ENCODE measurements at places on chromosomes 11 and 22.

- H3K27ac ChIP-seq = peak overlapping the region; percentile 94
- peaks cover 13% of the 10 kb centered on the region for H3K27me3 ChIP-seq
- H3K36me3 ChIP-seq = peaks cover 3% of the 10 kb centered on the region
- H3K4me1 ChIP-seq = peaks cover 37% of the 10 kb centered on the region
- DNase-seq = peak; percentile 73
- H3K4me3 ChIP-seq = peak overlapping the region; percentile 91
These were observed 753 bp downstream of the STX3 start for GRCh38 chr11:59755701-59756557.

- peaks cover 50% of the 10 kb centered on the region for H3K36me3 ChIP-seq
- no peak for DNase-seq
- H3K4me3 ChIP-seq = peak overlapping the region; percentile 78
These were observed 33.5 kb downstream of the SPECC1L start for GRCh38 chr22:24304062-24304675.

GRCh38 chr22:35380537-35381423 is at the start of gene HMOX1:
HMOX1 (plus strand) TSS chr22:35381096; CDS start chr22:35381174, 78 bp downstream.
- peaks cover 33% of the 10 kb centered on the region for H3K4me1 ChIP-seq
- H3K27me3 ChIP-seq = peaks cover 8% of the 10 kb centered on the region
- H3K4me3 ChIP-seq = peak within 1 kb of the TSS; percentile 80
- peak within 1 kb of the TSS; percentile 82 for H3K27ac ChIP-seq

DNA sequence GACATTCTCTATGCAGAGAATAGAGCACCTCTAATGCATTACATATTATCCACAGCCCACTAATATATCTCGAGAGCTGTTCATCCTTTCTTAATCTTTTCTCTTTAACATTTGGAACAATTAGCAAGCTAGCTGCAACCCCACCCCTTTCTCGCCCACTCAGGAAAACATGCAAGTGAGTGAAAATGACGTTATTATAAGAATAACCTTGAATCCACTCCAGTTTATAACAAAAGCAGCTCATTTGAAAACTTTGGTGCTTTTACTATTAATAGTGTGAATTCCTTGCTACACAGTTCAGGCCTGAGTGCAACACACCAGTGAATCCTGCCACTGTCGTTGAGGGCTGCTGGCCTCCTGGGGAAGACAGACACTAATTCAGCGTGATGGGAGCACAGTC is 63.3 kb upstream of the BMAL1 start:
- no peaks in the 10 kb centered on the region for H3K4me1 ChIP-seq
- peaks cover 10% of the 10 kb centered on the region for H3K27me3 ChIP-seq
- H3K27ac ChIP-seq = no peak overlapping the region
- DNase-seq = no peak

GRCh38 chr11:28702871-28703270 is 594.7 kb downstream of the METTL15 start:
- DNase-seq = no peak
- peaks cover 2% of the 10 kb centered on the region for H3K4me1 ChIP-seq
- no peaks in the 10 kb centered on the region for H3K36me3 ChIP-seq
- no peak overlapping the region for H3K4me3 ChIP-seq
- H3K27ac ChIP-seq = no peak overlapping the region

GRCh38 chr11:17740649-17741235 is 6.2 kb downstream of the KCNC1 start:
- peaks cover 17% of the 10 kb centered on the region for H3K27me3 ChIP-seq
- H3K4me3 ChIP-seq = no peak overlapping the region
- no peaks in the 10 kb centered on the region for H3K36me3 ChIP-seq
- DNase-seq = no peak
- no peak overlapping the region for H3K27ac ChIP-seq

GRCh38 chr22:50112151-50113118 is 22.6 kb downstream of the MOV10L1 start:
- DNase-seq = no peak
- H3K27ac ChIP-seq = no peak overlapping the region
- no peak overlapping the region for H3K4me3 ChIP-seq
- peaks cover 10% of the 10 kb centered on the region for H3K4me1 ChIP-seq
- peaks cover 8% of the 10 kb centered on the region for H3K27me3 ChIP-seq

Data from type B pancreatic cell (in vitro differentiated cells).